ENCODE measurements at places on chromosomes 1 and 21.

DNA sequence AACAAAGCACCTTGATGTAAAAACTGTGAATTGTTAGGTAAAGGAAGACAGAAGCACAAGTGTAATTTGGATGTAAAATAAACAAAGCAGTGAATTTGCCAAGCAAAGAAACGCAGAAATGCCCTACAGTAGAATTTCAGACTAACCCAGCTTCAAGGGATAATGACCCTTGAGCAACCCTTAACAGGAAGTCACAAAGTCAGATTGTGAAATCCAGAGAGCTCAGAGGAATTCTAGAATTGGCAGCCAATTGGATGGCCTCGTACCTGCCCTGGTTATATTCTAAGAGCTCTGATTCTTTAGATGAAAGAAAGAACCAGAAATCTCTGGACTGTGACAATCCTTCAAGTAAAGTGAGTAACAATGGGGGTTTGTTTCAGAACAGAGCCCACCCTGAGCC, 152.7 kb upstream of the CHRM3 start:
- no peak for DNase-seq

DNA sequence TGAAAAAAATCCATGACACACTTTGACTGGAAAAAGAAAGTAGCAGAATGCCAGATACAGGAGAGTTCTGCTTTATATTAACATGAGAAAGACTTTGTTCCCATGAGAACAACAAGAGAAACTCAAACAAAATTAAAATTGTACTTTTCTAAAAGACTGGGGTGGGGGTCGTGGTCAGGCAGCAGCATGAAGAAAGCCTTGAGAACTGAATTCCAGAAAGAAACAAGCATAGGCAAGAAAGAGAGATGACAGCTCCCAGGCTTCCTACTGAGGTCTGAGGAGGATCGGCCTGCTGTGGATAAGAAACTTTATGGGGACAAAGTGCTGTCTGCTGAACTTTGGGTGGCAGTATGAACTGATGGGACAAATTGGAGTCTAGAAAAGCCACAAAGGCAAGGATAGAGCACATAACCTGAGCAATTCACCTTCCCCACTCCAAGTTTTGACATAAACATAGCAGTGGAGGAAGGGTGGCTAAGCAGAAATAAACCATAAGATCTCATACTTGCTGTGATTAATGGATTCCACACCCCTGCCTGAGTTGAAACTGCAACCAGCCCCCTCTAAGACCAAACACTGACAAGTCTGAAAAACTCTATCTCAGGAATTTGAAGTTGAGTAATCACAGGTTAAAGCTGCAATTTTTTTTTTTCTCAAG, 43.7 kb downstream of the COL6A1 start:
- DNase-seq, result no peak

GRCh38 chr1:54356680-54357147, 49.5 kb downstream of the SSBP3 start:
- peak; percentile 12 for DNase-seq

GRCh38 chr1:92851729-92852128, 19.9 kb downstream of the RPL5 start:
- DNase-seq, result no peak

DNA sequence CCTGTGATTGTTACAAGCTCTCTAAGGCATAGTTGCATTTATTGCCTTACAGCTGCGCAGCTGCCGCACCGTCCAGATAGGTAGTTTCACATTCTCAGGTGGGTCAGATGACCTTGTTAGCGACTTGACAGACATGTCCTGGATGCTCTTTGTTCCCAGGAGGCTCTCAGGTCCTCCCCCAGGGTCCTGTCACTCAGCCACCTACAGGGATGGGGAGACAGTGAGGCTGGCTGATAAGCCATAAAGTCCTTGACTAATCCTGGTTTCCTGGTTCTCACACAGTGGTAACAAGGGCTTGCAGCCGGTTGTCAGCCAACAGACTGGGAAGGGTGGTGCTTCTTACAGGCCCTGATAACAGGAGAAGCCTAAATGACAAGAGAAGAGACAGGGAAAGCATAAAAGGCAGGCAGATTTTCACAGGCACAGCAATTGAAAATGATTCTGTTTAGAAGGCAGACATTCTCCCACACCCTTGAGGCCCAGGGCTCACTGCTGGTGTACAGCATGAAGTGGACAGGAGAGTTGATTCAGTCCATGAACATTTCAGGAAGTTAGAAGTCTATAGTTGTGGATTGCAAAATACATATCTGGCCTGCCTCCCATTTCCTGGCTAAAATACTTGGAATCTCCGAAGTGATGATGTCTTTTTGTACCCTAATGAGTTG, 2.9 kb downstream of the ARF1 start:
- DNase-seq, result no peak

DNA sequence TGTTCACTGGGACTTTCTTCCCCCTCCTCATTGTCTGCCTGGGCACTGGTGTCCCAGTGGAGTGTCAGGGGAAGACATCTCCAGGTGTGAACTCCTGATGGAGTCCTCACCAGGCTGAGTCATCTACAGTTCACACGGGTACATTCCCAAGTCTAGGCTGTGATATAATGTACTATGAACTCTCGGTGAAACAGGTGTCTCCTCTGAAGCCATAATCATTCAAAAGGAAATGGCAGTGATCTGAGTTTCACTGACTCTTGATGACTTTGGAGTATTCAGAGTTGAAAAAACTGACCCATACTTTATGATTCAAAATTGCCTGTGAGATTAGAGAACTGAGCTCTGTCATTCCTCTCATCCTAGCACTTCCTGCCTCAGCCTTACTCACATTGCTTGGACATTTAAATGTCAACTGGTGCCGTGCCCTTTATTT, 9.1 kb downstream of the LAMC2 start:
- no peak for DNase-seq

GRCh38 chr1:168833801-168834224, 104.8 kb upstream of the DPT start:
- no peak for DNase-seq

DNA sequence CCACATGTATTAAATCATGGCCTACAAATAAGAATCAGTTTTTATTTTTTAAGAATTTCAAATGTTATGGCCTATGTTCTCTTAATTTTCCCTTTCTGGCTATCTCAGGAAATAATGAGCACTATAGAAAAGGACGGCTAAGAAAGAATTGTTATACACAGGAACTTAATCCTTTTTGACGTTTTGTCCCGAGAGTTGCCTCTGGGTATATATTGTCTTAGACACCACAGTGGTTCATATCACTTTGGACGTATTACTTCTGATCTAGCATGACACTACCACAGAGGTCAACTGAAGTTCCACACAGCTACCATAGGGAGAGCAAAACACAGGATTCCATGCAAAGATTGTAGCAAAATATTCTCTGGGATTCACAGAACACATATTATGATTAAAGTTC, 307.6 kb downstream of the VAV3 start:
- no peak for DNase-seq

DNA sequence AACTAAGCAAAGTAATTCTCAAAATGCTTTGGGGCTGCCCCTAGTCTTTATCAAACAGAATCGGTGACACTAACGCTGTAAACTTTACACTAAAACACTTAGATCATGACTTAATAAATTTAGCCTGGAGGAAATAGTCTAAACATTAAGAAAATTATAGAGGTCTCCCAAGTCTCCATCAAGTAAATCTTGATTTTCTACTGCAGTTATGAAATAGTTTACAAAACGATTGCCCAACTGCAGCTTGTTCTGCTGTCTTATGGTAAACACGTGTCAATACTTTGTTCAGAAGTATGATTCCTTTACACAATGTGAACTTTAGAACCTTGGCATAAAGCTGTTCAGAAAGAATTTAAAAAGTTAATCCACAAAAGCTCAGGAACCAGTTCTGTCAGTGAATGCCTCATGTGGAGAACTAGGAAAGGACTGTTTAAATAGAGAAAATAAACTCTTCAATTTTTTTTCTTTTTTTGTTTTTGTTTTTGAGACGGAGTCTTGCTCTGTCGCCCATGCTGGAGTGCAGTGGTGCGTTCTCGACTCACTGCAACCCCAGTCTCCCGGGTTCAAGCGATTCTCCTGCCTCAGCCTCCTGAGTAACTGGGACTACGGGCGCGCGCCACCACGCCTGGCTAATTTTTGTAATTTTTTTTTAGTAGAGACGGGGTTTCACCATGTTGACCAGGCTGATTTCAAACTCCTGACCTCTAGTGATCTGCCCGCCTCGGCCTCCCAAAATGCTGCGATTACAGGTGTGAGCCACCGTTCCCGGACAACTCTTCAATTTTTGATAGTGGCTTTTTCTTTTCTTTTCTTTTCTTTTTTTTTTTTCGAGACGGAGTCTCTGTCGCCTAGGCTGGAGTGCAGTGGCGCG, 1.6 kb downstream of the DDI2 start:
- no peak for DNase-seq

DNA sequence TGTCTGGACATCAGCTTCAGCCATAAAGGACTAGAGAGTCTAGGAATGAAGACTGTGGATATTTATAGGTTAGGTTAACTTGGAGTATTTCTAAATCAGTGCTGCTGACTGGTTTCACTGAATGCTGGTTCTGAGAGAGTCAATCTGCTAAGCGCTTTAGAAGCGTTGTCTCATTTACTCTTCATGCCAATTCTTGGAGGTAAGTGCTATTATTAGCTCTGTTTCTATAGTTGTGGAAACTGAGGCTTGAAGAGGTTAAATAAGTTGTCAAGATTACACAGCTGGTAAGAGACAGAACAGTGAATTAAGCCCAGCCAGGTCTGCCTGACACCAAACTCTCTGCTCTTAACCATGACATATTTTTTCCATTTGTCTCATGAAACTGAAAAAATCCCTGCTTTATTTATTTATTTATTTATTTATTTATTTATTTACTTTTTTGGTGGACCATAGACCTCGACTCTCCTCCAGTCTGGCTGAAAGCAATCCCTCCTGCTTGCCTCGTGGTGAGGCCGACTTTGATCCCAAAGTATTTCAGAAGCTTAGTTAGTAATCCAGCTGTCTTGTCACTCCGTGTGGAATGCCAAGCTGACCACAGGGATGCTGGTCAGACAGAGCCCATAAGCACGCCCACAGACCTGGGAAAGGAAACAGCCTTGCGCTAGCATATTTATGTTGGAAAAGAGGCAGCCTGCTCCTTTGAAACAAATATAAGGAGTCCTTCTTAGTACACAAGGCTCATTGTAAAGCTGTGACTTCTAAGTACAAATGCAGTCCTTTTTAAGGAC, 16.9 kb downstream of the NTMT2 start:
- DNase-seq, result no peak

DNA sequence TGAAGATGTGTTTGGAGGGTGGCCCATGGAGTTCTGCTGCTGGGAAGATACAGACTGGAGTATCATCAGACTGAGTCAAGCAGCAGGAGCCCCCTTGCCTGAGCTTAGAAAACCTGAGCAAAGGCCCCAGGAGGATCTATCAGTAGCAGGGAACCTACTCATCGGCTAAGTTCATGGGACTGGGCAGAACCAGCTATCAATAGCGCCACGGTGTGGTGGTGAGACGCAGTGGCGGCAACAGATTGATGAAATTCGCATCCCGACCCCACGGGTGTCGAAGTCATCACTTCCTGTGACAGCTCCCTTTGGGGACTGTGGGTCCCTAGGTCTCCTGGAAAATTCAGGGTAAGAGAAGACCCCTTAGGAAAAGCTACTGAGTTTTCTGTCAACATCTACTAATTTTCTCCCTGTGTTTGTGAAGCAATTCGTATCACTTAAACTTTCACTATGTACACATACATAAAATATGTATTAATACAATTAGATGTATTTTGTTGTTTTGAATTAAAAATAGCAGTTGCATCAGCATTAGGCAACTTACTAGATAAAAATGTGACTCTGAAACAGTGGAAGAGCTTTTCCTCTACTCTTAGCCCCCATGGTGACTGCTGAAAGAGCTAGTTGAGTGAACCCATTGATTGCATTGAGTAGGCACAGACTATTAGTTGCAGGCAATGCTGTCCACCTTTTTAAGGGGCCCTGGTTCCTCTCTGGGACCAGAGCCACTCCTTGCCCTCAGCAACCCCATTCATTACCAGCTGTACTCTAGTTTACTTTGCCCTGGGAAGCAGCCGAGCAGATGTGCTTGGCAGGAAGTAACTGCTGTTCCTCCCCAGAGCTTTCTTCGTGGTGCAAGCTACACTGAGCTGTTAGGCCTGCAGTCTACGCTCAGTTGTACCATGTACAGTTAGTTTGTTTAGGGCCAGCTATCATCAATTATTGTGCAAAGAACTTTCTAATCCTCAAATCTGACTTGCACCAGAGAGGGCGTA, 7.3 kb upstream of the CACNA1S start:
- DNase-seq, result peak; percentile 48

DNA sequence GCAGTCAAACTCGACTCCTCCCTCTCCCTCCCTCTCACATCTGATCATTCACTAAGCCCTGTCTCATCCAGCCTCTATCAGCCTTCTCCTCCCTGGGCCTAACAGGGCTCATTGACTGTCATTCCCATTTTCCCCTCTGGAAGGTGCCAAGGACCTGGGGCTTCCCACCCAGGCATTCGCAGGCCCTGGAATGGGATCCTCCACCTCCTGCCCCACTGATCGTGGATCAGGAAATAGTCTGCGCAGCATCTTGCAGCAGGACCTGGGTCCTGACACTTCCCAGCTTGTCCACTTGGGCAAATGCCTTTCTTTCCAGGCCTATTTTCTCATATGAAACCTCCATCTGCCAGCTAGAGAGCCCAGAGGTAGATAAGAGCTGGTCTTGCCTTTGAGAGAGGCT, 71.2 kb upstream of the ZC3H12A start:
- no peak for DNase-seq

- no peak for DNase-seq
These were observed 325.0 kb upstream of the ESRRG start for GRCh38 chr1:217048104-217048707.

- DNase-seq, result no peak
These were observed 1.7 kb upstream of the OPTC start for GRCh38 chr1:203492082-203492747.

- no peak for DNase-seq
These were observed 33.8 kb downstream of the RSPH1 start for GRCh38 chr21:42461881-42462877.

DNA sequence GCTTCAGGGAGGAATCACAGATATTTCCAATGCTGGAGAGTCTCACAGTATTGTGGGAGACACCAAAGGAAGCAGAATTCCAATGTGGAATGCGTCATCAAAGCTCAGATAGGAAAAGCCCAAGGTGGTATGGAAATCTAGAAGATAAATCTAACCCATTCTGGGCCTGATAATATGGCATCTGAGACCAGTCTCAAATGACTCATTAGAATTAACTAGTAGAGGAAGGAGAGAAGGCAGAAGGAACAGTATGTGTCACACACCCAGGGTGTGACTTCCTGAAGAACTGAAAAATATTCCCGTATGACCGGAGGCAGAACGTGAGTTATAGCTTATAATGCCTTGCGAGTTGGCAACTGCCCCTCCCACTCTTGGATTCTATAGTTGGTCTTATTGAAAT, 499.2 kb downstream of the PLPP3 start:
- DNase-seq, result no peak

GRCh38 chr1:3275471-3276340, 178.8 kb upstream of the ARHGEF16 start:
- no peak for DNase-seq

DNA sequence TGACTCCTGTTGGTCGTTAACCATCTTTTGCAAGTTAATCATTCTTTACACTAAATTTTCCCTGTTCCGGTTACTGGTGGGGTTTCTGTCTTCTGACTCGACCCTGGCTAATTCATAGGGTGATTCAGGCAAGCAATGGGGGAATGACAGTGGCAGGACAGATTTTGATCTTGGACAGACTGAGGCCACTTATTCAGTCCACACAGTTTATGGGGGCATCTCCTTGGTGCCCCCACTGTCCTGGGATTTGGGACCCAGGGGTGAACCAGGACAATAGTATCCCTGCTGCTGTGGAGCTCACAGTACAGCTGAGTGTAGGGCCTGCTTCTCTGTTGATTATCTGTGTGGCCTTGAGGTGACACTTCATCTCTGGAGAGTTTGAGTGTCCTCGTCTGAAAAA, 540.4 kb downstream of the MATN1 start:
- DNase-seq, result no peak
